Left ventricle myocardium superior (tissue), 1 donor: ENCODE measurements at places on chromosomes 12 and 14. TPM values are rescaled to one million over a fixed set of nuclear protein-coding genes. Genes with fewer than 3 reads are reported as not detected.

The DNAI7 gene
- total RNA-seq = 0.89 TPM

The TAS2R43 gene
- total RNA-seq = not detected

The SERPINA10 gene
- not detected for total RNA-seq

The AICDA gene
- not detected for total RNA-seq

The SELPLG gene
- total RNA-seq = 4.1 TPM

The CORO1C gene
- total RNA-seq = 68.0 TPM

The M6PR gene
- total RNA-seq = 87.5 TPM

The TBX3 gene
- 16.3 TPM for total RNA-seq

The NGB gene
- total RNA-seq = not detected

The GARIN6 gene
- not detected for total RNA-seq

- no peak for DNase-seq
Observed at GRCh38 chr12:13024531-13024916, 19.7 kb upstream of the FAM234B start.

GRCh38 chr14:25841226-25841625 lies 756.6 kb downstream of the NOVA1 start:
- no peak for DNase-seq

DNA sequence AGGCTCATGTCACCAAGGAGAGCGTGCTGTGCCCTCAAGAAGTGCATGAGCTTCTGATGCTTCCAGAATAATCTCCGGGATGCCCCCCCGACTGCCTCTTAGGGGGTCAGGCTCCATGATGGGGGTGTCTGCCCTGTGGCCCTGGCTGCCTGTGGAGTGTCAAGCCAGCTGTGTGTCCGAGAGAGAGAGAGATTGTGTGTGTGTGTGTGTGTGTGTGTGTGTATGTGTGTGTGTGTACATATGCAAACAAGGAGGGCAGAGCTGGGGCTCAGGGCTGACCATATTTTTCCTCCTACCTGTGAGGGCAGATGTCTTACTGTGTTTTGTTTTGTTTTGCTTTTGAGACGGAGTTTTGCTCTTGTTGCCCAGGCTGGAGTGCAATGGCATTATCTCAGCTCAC lies 5.6 kb upstream of the ALDH2 start:
- DNase-seq = peak; percentile 7

- DNase-seq = peak; percentile 53
Observed at GRCh38 chr12:49296034-49296835, 1.3 kb downstream of the PRPH start.

DNA sequence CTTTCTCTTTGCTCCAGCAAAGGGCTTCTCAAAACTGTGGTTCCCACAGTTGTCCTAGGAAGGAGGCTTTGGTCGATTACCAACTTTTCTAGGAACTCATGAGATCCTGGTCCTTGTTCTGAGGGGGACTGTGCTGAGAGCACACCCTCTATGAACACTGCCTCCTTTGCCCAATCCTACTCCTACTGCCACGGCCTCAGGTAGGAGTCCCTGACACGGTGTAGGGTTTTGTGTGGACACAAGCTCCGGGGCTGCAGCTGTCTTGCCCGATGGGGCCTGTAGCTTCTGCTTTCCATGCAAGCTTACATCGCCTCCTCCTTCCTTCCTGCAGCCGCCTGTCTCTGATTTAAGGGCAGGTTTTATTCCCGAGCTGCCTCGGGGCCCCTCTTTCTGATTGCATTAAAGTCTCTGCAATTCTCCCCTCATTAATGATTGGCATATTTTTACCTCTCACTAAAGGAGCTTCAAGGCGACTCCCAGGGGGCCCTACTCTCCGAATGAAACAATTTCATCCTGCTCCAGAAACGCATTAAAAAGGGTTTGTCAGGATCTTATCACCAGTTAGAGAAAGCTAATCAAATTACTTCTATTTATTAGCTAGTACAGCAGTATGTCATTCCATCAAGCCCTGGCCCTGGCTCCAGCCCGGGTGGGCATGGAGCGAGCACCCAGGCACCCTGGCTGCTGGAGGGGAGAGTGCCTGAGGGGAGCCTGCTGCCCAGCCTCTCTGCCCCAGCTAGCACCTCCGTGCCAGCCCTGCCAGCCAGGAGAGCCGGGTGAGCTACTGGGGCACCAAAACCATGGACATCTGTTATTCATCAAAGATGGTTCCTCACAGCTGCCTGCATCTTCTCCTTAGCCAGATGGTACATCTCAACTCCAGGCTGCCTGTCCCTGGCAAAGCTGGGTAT lies 38.0 kb upstream of the ESRRB start:
- DNase-seq = no peak

DNA sequence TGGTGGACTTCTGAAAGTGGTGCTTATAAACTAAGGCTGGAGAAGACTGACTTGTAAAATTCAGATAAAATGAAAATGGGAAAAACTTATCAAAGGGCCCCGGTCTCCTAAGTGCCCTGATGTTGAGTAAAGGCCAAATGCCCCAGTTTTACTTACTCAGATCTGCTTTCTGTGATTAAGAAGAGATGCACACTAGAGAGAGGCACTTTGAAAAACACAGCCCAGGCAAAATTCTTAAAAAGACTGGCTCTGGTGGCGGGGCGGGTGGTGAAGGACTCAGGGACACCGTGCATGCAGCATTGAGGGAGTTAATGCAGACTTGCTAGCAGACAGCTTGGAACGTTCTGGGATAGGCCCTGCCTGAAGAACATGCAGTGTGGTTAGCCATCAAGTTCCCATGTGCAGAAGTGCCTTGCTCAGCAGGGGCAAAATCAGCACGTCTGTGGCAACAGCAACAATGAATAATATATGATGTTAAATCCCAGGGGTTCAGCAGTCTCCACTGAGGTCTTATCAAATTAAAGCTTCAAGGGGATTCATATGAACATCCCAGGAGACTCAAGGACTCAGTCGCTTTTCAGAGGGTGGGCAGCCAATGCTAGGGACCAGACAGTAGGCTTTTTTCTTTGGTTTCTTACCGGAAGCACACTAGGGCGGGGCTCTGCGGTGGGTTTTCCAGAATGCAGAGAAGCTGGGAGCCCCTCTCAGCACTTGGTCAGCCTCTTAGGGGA lies 105.0 kb downstream of the DAD1 start:
- no peak for DNase-seq

DNA sequence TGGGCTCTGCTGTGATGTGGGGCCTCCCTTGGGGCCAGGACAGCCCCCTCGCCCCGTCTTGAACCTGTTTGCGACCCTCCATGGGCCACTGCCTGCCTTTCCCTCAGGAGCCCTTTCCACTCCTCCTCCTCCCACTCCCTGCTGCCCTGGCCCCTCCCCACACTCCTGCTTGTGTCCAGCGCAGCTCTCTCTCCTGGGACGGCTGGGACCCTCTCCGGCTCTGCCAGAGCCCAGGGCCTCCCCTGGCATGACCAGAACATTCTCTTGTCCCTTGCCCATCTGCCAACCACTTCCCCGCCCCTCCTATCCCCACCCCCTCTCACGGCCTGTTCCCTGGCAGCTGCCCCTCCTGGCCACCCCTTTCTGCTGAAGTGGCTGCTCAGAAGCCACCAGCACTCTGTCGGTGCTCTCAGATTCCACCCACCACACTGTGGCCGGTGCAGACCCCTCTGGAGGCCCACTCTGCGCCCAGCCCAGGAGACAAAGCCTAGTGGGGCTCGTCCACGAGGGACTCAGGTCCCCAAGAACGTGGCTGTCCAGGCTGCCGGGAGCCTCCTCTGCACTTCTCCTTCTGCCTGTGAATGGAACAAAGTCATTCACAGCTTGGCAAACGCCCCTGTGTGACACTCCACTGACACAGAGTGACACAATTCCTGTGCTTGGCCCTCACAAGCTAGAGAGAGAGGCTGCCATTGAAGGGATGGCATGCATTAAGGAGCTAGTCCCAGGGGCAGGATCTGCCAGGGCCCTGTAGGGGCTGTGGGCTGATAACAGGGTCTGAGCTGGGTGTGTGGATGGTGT lies 1.4 kb downstream of the ASPG start:
- DNase-seq = peak; percentile 63

DNA sequence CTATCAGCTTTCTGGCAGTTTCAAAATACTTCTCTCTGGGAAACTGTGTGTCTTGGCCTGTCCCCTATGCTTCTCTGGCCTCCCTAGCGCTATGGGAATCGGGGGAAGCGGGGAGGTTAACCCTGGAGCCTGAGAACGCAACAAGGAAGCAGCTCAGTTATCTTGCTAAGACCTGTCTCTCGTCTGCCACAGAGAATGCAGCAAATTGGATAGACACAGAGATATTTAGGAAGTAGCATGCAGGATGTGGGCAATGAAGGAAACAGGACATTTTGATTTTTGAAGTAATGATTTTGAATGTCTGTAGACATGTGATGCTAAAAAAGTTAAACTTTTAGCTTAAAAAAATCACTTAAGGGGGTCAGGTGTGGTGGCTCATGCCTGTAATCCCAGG lies 6.6 kb upstream of the CALCOCO1 start:
- no peak for DNase-seq

DNA sequence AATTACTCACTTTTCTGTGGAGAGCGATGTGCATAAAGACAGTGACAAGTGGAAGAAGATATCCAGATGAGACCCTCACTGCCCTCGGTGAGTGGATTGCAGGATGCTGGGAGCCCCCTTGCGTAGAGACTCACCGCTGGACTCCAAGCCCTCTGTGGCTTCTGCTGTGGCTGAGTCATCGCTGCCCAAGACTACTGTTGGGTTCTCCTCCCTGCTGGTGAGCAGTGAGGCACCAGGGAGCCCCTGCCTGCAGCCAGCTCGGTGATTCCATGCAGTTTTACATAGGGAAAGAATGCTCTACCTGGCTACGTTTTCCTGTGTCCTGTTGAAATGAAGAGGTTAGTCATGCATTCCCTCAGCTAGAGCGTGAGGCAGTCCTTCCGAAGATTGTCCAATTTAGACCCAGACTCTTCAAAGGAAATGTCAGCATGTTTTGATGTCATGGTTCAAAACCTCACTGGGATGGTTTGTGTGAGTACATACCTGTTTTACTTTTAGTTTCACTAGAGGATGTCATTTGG lies 28.2 kb downstream of the TRAF3 start:
- no peak for DNase-seq

- no peak for DNase-seq
Observed at GRCh38 chr14:99175331-99176155, 96.5 kb downstream of the BCL11B start.

DNA sequence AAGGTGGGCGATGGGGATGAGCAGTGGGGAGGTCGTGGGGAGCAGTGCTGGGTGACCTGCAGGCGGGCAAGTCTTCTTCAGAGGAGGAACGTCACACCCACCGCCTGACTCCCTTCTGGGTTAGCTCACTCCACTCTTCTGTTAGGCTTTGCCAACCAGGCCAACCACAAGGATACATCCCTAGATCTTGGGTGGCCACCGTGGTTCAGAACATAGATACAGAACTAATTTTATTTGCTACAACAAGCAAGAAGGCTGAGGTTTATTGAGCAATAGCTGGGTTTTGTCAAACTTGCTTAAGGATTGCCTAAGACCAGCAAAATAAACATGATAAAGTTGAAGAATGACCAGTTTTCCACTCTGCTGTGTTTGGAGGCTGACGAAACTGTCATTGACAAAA lies 109.4 kb downstream of the DACT1 start:
- DNase-seq = peak; percentile 37

GRCh38 chr14:51396222-51396815 lies 156.3 kb downstream of the TMX1 start:
- peak; percentile 35 for DNase-seq

- DNase-seq = no peak
Observed at GRCh38 chr14:56487761-56488160, 91.8 kb upstream of the TMEM260 start.

- no peak for DNase-seq
Observed at GRCh38 chr12:562634-563033, 100.6 kb downstream of the NINJ2 start.

DNA sequence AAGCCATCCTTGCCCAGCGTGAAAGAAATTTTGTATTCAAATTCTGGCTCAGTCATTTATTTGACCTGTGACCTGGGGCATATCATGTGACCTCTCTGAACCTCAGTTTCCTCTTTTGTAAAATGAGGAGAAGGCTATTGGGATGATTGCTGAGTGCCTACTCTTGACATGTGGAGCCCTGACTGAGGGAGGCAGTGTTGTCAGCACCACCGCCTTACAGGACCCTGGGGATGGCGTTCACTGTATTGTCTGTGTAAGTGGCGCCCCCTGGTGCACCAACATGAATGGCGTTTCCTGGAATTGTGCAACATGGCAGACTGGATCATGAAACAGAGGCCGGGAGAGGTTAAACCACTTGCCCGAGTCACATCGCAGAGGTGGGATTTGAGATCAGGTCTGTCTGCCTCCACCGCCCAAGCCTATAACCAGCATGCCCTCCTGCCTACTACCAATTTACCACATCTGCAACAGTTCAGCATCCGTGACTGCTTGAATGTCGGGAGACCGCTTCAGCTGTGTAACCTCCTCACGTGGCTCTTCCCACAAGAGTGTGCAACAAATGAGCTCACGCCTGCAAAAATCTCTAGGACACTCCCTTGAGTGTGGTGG lies 20.1 kb upstream of the CCDC63 start:
- DNase-seq = peak; percentile 92

DNA sequence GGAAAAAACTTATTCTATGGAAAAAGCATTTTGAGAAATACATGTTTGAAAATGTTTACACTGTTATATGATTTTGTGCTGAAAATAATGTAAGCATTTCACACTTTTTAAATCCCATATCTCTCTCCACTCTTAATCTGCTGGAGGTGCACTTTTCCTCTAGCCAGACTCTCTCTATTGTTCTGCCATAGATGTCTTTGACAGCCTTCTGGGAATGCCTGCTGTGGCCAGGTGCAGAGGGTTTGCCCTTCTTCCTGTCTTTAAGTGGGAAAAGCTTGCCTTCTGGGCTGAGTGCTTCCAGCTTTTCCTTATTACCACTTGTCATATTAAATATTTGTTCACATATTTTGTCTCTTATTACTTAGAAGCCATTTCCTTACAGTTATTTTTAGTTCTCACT lies 60.1 kb upstream of the PPM1H start:
- no peak for DNase-seq

DNA sequence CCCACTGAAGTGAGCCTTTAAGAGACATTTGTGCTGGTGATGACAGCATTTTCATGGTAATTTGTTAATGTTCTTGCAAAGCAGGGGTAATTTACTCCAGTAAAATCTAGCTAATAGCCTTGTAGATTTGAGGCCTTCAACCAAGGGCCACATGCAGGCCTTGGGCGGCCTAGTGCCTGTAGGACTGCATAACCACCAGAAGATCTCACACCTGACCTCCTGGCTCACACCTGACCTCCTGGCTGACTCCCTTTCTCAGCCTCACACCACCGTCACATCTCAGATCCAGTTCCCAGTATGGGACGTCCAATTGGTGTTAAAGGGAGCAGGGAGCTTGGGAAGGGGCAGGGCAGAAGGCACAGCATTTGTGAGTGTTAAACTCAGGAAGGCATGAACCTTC lies 26.9 kb downstream of the C12orf42 start:
- DNase-seq = no peak

- DNase-seq = no peak
Observed at GRCh38 chr14:22040781-22041125, 367.1 kb upstream of the OR4E1 start.
